HS-27A (cell line): ENCODE measurements at places on chromosomes 3 and 15.
A peak's percentile ranks its signal among the peaks of the same experiment; 100 is the strongest.

DNA sequence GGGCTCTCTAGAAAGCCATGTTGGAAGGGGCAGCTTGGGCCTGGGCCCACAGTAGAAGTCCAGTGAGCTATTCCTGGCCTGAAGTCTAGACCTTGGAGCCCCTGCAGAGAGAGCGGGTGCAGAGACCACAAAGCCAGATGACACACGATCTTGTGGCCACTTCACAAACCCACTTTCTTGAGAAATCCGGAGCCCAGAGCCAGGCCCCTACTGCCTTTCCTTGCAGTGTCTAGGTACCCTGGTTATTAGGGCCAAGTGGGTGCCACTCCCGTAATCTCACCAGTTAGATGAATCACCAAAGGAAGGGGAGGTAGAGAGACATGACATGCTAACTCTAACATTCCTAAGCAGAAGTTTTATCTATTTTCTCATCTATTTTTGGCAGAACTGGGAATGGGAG lies 72.5 kb upstream of the ADAMTSL3 start:
- no peak for DNase-seq

DNA sequence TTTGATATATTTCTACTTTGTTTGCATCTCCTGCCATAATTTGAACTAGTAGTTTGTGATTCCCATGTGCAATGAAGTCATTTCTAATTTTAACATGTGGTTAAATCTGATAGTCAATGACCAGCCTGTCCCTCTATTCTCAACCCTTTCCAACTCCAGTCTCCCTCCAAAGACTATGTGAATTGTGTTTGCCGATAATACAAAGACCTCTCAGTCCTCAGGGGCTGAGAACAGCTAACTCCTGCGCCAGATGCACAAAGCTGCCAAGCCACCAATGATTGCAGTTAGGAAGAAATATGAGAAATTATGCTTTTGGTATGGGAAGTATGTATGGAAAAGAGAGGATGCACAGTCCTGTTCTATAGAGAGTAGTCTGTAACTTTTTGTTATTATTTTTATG lies 54.0 kb downstream of the KCNH8 start:
- no peak for DNase-seq

GRCh38 chr3:126439346-126439967 lies 36.2 kb downstream of the ZXDC start:
- DNase-seq: no peak

DNA sequence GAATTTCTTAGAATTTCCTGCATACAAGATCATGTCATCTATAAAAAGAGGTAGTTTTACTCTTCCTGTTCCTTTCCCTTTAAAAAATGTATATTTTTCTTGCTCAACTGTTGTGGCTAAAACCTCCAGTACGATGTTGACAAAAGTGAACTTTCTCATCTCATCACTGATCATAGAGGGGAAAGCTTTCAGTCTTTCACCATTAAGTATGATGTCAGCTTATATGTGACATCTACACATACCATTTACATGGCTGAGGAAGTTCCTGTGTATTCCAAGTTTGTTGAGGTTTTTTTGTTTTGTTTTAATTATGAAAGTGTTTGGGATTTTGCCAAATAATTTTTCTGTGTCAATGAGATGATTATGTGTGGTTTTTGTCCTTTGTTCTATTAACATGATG lies 173.6 kb downstream of the PLD1 start:
- DNase-seq: no peak

DNA sequence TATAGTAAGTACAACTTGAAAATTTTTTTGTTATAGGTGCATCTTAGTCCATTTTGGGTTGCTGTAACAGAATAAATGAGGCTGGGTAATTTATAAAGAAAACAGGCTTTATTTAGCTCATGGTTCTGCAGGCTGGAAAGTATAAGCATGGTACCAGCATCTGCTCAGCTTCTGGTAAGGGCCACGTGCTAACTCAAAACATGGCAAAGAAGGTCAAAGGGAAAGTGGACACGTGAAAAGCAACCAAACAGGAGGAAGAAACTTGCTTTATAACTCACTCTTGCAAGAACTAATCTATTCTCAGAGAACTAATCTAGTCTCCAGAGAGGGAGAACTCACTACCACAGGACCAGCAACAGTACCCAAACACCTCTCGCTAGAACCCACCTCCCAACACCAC lies 9.1 kb downstream of the HDGFL3 start:
- DNase-seq: no peak

DNA sequence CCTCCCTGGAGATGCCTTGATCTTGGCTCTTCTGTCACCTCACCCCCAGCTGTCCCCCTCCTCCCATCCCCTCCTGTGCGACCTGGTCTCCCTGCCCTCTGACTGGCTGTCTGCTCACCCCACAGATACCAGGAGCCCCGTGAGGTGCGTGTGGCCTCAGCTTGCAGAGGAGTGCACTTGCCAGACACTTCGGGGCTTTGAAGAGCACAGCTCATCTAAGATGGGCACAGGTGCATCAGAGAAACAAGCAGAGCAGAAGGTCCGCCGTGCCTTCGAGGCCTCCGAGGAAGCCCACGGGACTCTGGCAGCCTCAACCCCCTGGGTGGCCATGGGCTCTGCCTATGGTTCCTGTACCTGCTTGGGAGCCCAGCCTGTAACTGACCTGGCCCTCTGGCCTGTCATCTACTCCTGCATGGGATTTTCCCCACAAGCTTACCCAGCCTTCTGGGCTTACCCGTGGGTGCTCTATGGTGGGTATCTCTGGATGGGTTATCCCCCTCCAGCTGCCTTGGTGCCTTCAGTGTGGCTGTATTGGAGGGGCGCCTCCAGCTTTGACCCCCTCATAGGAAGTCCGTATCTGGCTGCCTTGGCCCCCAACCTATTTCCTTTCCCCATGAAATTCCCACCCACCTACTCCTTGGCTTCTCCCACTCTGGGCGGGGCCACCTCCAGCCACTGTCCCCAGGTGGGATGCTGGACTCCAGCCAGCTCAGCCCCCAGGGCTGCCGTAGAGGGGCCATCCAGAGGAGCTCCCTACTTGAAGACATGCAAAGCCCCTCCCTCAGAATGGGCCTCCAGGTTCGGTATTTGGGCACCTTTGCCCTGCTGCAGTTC lies 3.8 kb downstream of the PRR23E start:
- no peak for DNase-seq

- peak; percentile 90 for DNase-seq
These were observed 38.7 kb upstream of the MGA start for GRCh38 chr15:41621200-41622193.

GRCh38 chr15:53807501-53807900 lies 48.0 kb upstream of the WDR72 start:
- no peak for DNase-seq

DNA sequence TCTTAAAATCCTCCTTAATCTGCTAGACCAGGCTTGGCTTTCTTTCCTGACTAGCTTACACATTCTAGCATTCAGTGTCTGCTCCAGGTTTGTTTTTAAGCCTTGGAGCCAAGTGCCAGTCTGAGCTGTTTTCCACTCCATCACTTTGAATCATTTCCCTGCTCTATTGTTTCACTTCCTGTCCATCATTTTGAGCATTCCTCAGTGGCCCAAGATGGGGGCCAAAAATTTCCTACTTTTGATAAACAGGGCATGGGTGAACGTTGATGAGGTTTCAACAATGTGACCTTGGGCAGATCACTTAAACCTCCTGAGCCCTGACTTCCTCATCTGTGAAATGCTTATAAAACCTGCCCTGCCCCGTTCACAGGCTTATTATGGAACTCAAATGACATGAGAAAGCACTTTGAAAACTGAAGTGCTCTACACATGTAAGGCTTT lies 4.4 kb downstream of the CYP19A1 start:
- no peak for DNase-seq

DNA sequence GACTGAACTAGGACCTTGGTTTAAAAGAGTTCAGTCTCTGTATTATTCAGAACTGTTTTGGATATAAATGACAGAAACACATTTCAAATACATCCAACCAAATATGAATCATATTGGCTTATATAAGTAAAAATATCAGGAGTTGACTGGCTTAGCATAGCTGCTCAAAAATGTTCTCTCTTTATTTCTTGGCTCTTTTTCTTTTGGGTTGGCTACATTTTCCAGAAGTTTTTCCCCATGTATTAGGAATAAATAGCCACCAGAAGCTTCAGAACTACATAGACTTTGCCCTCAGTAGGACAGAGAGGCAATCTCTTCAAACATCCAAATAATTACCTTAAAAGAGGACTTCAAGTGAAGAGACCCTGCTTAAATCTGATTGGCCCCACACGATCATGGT lies 32.7 kb downstream of the KCNMB2 start:
- no peak for DNase-seq

GRCh38 chr3:153679714-153680113 lies 441.5 kb upstream of the ARHGEF26 start:
- DNase-seq: no peak

GRCh38 chr15:25345943-25346342 lies 92.9 kb downstream of the UBE3A start:
- no peak for DNase-seq

GRCh38 chr3:168030577-168030976 lies 65.1 kb downstream of the GOLIM4 start:
- DNase-seq: no peak

- DNase-seq: no peak
These were observed 89.3 kb downstream of the NR2E3 start for GRCh38 chr15:71899674-71900073.

DNA sequence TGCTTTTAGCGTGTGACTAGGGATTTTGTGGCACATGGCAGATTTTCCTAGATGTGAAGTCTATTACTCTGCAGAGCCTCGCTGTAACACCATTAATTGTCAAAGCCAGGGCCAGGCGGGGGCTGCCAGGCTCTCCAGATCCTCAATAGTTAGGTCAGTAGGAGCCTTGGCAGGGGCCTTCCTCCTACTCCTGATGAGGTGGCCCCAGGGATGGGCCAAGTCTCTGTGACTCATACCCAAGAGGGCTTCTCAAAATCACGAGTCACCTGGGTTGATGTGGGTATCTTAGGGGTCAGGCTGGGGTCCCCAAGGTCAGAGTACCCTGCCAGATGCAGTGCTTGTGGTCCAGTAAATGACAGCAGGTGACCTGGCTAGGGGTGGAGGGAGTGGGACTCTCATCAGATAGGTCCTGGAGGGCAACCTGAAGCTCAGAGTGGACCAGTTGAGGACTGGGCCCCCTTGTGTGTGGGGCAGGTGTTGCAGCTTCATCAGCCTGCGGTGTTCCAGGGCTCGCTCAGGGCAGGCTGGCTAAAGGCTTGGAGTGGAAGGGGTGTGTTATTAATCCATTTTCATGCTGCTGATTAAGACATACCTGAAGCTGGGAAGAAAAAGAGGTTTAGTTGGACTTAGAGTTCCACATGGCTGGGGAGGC lies 88.5 kb upstream of the MYZAP start:
- no peak for DNase-seq

DNA sequence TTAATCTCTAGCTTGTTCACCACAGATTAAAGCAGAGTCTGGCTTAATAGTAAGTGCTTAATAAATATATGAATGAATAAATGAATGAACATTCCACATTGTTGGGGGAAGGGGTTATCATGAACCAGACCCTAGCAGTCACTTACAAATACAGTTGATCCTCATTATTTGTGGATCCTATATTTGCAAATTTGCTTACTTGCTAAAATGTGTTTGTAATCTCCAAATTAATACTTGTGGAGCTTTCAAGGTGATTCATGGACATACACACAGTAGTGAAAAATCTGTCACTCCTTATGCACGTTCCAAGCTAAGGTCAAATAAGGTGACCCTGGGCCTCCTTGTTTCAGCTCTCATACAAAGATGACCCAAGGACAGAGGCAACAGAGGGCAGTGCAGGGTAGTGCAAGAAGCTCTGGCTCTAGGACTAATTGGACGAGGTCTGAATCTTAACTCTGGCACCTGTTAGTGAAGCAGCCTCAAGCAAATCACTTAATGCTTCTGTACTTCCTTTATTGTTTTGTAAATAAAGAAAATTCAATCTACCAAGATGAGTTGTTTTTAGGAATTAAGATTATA lies 112.8 kb upstream of the C2CD4B start:
- no peak for DNase-seq

DNA sequence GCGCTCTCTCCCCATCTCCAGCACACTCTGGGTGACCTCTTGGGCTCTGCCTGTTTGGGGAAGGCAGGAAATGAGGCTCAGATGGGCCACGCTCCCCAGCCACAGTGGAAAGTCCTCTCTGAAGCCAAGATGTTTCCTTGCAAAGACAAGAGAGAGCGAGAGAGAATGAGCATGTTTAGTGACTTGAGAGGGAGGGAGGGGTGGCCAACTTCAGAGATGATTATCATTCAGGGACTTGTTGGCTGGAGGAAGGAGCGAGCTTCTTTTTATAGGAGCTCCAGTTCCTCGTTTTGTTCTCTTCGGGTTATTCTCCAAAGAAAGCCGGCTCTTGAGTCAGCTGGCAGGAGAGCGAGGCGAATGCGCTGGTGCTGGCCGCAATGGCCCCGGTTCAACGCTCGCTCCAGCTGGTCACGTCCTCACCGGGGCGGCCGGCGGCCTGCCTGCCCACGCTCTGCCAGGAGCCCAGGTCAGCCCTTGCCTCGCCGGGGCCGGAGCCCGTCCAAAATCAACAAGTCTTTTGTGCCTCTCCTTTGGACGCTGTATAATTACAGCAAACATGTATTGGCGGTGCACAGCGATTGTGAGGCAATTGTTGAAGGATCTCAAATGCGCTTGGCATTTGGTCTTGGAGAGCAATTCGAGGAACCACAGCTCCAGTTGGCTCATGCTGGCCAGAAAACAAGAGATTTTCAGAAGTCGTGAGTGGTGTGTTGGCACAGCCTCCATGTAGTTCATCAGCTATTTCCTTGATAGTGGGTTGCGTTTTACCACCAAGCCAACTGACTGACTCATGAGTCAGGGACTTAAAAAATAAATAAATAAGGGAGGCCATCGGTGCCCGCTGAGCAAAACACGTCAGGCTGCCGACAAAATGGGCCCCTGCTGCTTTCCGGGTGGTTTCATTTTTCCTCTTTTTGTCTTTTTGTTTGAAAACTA lies 288.6 kb downstream of the UACA start:
- peak; percentile 100 for DNase-seq

DNA sequence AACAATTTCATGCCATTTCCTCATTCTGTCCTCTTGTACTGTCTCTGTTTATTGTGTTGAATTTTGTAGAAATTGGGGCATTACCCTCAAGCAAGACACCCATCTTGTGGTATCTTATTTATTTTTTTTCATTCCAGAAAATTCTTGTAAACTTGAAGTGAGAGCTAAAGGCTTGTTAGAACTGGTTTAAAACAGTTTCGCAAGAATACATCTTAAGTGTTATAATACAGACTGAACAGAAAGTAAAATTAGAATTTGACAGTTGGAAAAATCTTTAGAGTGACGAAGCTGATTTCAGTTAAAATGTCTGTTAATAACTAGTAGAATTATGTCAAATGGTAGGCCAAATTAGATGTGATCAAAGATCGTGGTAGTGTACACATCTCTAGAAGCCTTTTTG lies 26.9 kb downstream of the RNF13 start:
- DNase-seq: no peak

DNA sequence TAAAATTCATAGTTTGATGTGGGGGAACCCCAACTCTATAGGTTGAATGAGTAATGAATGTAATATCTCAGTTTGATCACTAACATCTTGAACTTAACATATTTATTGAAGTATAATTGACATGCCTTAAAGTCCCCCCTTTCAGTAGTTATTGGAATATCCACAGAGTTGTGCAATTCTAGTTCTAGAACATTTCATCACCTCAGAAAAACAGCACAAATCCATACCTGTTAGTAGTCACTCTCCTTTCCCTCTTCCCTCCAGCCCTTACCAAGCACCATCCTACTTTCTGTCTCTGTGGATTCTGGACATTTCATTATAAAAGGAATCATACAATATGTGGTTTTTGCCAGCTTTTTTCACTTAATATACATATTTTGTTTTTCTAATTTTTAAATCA lies 8.7 kb upstream of the NIT2 start:
- no peak for DNase-seq

GRCh38 chr15:74612677-74613076 lies 3.0 kb upstream of the CLK3 start:
- no peak for DNase-seq
